ENCODE measurements at places on chromosomes 4 and X.

DNA sequence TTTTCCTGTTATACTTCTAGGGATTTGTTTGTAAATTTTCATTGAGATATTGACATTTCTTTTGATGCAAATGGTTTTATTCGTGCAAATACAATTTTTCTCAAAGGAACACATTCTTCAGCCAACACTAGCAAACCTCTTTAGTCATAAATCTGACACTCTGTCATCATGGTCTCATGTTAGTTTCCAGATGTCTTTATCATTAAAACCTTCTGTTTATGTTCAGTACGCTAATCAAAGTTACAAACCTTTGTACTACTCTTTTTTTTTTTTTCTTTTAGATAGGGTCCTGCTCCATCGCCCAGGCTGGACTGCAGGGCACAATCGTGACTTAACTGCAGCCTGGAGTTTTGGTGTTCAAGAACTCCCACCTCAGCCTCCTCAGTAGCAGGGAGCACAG is 7.1 kb downstream of the SLC25A31 start:
- DNase-seq: no peak

DNA sequence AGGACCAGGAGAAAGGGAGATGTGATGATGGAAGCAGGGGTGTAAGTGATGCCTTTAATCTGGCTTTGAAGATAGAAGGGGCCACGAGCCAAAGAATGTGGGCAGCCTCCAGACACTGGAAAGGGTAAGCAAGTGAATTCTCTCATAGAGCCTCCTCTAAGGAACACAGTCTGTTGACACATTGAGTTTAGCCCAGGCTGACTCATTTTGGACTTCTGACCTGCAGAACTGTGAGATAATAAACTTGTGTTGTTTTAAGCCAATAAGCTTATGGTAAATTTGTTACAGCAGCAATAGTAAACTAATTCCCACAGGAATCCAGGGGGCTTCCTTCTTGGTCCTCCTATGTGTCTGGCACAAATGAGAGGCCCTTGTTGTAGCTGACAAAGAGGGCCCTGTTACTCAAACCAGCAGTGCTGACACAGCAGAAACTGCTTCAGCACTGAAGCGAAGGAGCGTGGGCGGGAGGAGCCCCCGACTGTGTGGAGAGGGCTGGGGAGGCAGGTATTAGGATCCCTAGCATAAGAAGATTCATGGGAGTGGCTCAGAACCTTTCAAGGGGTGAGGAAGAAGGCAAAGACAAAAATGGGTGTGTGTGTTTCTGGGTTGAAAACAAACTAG is 268.7 kb downstream of the NR3C2 start:
- no peak for DNase-seq

- DNase-seq: no peak
Measured at GRCh38 chr4:4477391-4477790, 64.5 kb downstream of the STX18 start.

- no peak for DNase-seq
Measured at GRCh38 chr4:123127218-123127617, 204.8 kb upstream of the NUDT6 start.

- no peak for DNase-seq
Measured at GRCh38 chr4:67328393-67328792, 216.9 kb downstream of the CENPC start.

DNA sequence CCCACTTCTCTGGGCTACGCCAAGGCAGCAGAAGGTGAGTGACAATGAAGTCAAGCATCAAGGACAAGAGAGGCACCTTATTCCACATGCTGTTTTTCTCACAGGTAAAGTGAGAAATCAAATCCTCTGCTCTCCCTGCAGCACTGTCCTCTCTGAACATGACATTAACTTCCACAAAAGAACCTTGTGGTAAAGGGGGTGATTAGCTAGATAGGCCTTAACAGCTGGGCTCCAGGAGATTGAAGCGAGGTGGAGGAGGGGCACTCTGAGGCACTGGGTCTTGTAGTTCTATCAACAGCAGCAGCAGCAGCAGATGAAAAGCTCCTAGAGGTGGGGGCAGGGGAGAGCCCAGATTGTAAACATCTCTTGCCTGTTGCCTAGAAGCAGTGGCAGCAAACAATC is 96.8 kb upstream of the CXXC4 start:
- DNase-seq: no peak

DNA sequence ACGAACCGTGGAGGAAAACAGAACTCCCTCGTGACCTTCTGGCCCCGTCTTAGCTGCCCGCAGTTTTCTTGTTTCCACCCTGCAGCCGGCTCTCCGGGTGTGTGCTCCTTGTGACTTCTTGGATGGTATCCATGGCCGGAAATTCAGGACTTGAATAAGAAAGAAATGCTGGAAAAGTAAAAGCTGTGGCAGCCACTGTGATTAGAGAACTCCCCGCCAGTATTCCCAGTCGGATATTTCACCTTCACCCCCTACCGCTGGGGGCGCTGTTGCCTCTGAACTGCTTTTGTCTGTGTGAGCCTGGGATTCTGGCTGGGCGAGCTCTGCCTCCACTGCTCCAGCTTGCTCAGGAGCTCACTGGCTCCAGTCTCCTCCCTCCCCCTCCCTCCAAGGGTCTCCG is 41.5 kb upstream of the CYP4V2 start:
- no peak for DNase-seq

GRCh38 chr4:158722291-158722916 is 792 bp downstream of the PPID start:
- no peak for DNase-seq

- no peak for DNase-seq
Measured at GRCh38 chrX:44621078-44621477, 78.4 kb upstream of the FUNDC1 start.

- DNase-seq: no peak
Measured at GRCh38 chr4:172830295-172830764, 338.3 kb upstream of the GALNT7 start.

DNA sequence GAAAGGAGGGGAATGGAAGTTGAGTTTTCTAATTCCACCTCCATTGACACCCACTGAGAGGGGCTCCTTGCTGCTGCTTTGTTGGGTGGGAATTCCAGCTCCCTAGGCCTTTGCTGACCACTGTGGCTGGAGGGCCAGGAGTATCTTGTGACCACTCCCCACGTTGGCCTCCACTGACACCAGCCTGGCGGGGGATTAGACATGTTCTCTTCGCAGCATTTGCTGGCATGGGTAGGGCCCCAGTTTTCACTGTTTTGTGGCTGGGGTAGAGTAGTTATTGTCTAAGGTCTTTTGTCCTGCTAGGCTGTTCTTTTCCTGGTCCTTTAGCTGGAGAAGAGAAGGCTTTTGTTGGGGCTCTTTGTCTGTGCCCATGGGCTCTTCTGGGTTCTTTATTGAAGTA is 116.7 kb downstream of the CDKL5 start:
- no peak for DNase-seq

DNA sequence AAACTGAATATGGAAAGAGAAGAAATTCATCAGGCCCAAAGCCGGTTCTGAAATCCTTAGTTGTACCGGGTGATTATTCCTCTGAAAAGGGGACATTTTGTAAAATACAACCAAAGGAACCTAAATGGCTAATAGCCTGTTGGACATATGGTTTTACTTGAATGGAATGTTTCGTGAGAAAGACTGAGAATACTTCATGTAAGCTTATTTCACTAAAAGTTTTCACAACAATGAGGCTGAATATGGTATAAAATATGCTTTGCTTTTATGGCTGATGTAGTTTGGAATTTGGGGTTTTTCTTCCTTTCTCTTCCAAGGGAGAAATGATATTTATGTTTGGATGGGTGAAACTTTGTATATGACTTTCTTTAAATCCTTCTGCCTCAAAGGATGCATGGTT is 2.7 kb downstream of the GRIA3 start:
- no peak for DNase-seq

DNA sequence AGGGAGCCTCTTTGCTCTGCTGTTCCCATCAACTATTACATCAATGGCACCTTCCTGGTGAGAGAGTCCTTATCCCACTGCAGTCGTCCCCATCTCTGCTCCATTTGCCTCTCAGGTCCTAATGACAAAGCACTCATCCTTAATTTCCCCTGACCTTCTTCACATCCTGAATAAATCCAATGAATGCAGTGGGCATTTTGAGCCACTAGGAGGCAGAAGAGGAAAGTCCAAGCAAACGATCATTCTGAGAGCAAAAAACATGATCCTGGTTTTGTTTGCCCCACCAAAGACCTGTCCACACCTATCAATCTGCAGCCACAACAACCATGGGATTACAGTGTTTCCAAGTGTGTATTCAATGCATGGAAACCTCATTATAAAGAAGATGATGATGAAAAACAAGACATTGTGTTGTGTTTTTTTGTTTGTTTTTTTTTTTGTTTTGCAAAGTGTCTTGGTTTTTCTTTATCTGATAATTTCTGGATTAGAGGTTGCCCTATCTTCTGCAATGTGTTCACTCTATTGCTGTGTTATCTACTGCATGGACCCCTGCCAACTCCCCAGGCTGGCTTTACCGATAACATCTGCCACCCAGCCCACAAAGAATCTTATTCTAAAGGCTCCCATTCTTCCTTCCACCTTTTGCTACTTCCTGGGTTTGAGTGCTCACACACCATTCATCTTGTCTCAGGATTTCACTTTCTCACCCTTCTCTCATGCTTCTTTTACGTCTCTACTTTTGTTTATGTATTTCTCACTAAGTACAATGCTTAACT is 207.2 kb downstream of the NLGN4X start:
- peak; percentile 1 for DNase-seq

- no peak for DNase-seq
Measured at GRCh38 chr4:41426539-41426938, 111.4 kb upstream of the LIMCH1 start.

GRCh38 chr4:52713456-52713937 is 37.7 kb downstream of the ERVMER34-1 start:
- no peak for DNase-seq

DNA sequence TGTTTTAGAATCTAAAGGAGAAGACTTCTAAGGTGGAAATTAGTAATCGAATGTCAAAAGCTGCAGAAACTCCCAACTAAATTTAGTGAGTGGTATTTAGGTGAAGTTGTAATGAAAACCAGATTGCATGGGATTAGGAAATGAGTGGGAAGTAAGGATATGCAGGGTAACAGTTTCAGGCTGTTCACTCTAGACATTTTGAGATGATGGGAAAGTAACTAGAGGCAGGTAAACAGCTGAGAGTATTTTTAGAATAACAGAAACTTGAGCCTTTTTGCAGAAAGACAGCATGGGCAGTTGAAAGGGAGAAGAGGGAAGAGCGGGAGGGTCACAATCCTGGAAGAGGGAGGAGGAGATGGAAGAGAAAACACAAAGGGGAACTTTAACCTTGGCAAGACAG is 12.7 kb downstream of the SPRY1 start:
- DNase-seq: no peak
